ENCODE measurements at places on chromosomes 5 and 9. TPM values are rescaled to one million over a fixed set of nuclear protein-coding genes. Genes with fewer than 3 reads are reported as not detected.

The RPL37 gene
- total RNA-seq = 59.1 TPM

DNA sequence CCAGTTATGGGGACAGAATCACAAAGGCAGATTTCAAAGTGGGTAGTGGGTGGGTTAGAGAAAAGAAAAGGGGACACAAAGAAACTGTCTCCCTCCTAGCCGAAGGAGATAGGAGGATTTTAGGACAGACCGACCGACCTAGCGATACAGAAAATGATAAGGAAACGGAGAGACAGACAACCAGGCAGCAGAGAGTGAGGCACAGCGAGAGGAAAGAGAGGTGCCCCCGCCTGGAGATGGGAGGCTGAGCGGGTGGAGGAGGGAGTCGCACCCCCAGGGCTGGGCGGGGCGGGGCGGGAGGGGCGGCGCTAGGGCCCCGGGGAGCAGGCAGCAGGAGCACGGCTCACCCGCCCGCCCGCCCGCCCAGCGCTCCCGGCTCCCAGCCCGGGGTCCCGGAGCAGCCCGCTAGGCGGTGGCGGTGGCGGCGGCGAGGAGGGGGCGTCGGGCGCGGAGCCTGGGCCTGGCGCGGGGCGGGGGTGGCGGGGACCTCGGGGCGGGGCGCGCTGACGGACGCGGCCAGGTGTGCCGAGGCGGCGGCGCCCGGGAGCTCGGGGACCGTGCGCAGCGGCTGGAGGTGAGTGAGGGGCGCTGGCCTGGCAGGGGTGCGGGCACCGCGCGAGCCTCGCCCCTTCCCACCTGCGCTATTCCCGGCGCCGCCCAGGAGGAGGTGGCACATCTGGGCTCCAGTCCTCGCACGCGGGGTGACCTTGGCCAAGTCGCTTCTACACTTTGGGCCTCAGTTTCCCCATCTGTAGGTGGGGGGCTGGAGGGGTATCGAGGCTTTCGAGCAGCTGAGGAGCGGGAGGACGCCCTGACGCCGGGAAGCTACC is 15.9 kb upstream of the SYNPO start:
- H3K36me3 ChIP-seq = no peaks in the 10 kb centered on the region
- no peaks in the 10 kb centered on the region for H3K27me3 ChIP-seq
- no peaks in the 10 kb centered on the region for H3K4me1 ChIP-seq
- H3K27ac ChIP-seq = peak overlapping the region; percentile 85

- no peaks in the 10 kb centered on the region for H3K4me1 ChIP-seq
- H3K36me3 ChIP-seq = no peaks in the 10 kb centered on the region
- no peak for DNase-seq
- no peak overlapping the region for H3K4me3 ChIP-seq
- no peak overlapping the region for H3K27ac ChIP-seq
Observed at GRCh38 chr5:77633207-77633675, 5.3 kb downstream of the OTP start.

- DNase-seq = no peak
- no peaks in the 10 kb centered on the region for H3K4me1 ChIP-seq
- no peak overlapping the region for H3K4me3 ChIP-seq
Observed at GRCh38 chr5:175788155-175788787, 83.1 kb upstream of the CPLX2 start.

DNA sequence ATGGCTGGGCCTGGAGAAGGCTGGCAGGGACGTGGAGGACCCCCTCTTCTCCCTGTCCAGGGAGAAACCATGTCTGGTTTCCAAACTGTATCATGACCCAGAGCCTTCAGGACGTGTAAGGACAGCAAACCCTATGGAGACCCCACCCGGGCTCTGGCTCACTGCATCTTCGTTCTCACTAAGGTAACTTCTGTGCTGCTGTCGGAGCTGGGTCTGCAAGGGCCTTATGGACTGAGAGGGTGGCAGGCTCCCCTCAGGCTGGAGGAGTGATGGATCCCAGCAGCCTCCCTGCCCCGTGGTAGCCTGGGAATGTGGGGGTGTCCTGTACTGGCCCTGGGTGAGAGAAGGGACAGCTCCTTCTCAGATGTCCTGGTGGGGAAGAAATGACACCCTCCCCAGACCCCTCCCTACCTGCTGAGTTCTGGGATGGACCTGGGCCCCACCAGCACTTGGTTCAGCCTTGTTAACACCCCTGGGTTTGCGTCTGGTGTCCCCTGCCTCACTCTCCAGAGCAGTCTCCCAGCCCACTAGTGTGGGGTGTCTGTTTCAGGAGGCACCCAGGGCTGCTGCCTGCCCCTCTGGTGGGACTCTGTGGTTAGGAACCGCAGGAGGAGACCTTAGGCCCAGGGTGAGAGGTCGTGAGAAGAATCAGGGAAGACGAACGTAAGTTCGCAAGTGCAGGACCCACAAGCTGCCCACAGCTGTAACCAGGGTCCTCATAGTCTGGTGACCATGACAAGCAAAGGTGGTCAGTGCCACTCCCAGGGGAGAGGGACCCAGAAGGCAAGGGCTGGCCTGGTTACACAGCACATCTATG is 6.6 kb downstream of the SPATA31E1 start:
- DNase-seq = no peak
- H3K36me3 ChIP-seq = no peaks in the 10 kb centered on the region
- H3K4me3 ChIP-seq = no peak overlapping the region
- no peaks in the 10 kb centered on the region for H3K4me1 ChIP-seq
- H3K27ac ChIP-seq = no peak overlapping the region

Data from uterus (tissue), 4 donors.